ENCODE measurements at places on chromosomes 2 and 18. TPM values are rescaled to one million over a fixed set of nuclear protein-coding genes. Genes with fewer than 3 reads are reported as not detected.

The LRP1B gene
- 0.12 TPM for total RNA-seq

GRCh38 chr2:43196768-43197587 is 29.4 kb downstream of the ZFP36L2 start:
- no peak for DNase-seq

DNA sequence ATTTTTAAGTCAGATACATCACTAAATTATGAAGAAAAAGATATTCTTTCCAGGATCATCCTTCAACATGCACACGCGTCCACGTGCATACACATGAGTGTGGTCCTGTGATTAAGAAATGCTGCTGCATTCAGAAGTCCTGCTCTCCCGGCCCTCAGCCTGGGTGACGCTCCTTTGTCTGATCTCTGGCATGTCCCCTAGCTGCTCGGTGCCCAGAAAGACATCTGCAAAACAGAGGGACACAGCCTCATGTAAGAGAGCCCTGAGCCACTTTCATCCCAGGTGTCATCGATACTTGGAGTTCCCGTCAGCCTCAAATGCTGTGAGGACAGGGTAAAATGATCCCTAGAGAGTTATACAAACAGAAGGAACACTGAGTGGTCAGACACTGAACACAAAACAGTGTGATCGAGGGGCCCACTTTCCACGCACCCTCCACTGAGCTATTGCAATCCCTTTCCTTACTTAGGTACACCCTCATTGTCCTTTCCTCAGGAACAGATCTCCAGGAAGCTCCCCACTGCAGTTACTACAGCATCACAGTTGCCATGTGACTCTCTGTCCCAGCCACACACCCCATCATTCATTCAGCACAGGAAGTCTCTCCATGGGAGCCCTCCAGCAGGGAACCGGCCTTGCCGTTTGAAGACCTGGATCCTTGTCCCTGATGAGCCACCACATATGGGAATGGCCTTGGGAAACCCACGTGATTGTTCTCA is 32.1 kb downstream of the CRACDL start:
- no peak for DNase-seq

DNA sequence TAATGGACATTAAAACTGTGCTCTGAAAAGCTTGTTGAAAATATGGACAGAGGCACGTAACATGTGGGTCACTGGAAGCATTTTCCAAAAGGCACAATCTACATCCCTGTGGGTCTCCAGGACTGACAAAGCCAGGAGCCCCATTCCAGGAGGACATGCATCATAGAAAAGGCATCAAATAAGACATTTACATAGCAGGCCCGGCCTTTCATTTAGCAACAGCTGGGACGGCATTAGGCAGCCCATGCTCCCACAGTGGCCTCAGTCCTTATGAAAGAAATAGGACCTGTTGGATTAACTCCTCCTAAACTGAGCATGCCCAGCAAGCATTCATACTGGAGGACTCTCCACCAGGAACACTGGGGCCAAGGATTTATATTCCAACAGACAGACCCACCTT is 72.2 kb downstream of the TWIST2 start:
- DNase-seq = no peak

GRCh38 chr2:111239107-111239506 is 118.4 kb downstream of the BCL2L11 start:
- DNase-seq = no peak

All from epithelial cell of proximal tubule (primary cell).